ENCODE measurements at places on chromosomes 3 and 15. TPM values are rescaled to one million over a fixed set of nuclear protein-coding genes. Genes with fewer than 3 reads are reported as not detected.

The DUOXA2 gene
- not detected for total RNA-seq

The SPTBN5 gene
- 1.6 TPM for total RNA-seq

The SCG3 gene
- total RNA-seq, result not detected

The XIRP1 gene
- 0.10 TPM for total RNA-seq

Data from mesenteric fat pad (tissue), 1 donor.